ENCODE measurements at places on chromosomes 7 and 10.

GRCh38 chr10:3850999-3851937, 66.3 kb upstream of the KLF6 start:
- DNase-seq = no peak

- DNase-seq = no peak
Observed at GRCh38 chr10:12405342-12406320, 56.3 kb downstream of the CAMK1D start.

DNA sequence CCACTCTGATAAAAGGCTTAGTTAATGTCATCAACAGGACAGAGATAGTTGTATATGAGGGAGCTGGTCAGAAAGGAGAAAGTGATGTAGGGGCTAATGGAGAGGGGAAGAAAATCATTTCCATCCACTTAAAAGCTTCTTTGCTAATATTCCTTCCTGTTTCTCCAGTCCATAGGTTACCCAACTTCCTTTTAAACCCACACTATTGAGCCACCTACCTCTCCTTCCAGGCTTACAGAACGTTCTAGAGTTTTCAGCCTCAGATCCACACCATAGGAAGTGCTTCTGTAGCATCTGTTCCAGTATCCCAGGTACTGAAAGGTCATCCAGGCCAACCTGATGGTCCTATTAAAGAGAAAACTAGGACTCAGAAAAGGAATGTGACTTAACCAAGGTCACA, 28.2 kb downstream of the STRIP2 start:
- DNase-seq = no peak

DNA sequence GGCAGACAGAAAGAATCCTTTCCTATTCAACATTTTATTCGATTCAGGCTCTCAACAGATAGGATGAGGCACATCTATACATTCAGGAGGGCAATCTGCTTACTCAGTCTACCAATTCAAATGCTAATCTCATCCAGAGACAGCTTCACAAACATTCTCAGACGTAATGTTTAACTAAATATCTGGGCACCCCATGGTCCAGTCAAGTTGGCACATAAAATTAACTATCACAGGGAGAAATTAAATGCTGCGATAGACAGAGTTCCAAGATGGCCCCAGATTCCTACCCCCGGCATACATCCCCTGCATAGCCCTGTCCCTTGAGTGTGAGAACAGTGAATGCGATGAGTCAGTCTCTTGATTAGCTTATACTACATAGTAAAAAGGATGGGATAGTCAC, 184.3 kb downstream of the FGFR2 start:
- DNase-seq = no peak

- no peak for DNase-seq
Observed at GRCh38 chr10:129621693-129622092, 154.7 kb downstream of the MGMT start.

DNA sequence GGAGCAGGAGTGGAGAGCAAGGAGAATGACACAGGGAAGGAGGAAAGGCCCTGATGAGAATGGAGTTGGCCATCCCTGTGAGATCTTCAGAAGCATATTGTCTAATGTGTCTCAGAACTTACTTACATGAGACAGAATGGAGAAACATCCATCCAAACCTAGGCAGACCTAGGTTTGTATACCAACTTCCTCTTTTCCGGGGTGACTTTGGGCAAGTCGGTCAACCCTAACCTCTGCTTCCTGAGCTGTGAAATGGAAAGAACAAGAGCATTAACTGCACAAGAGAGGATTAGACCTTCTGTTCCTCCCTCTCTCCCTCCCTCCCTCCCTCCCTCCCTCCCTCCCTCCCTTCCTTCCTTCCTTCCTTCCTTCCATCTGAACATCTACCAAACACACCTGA, 4.5 kb downstream of the GHRHR start:
- no peak for DNase-seq

GRCh38 chr7:91267171-91267955, 3.1 kb downstream of the FZD1 start:
- DNase-seq = no peak

- DNase-seq = no peak
Observed at GRCh38 chr10:50512214-50512595, 111.6 kb downstream of the SGMS1 start.

DNA sequence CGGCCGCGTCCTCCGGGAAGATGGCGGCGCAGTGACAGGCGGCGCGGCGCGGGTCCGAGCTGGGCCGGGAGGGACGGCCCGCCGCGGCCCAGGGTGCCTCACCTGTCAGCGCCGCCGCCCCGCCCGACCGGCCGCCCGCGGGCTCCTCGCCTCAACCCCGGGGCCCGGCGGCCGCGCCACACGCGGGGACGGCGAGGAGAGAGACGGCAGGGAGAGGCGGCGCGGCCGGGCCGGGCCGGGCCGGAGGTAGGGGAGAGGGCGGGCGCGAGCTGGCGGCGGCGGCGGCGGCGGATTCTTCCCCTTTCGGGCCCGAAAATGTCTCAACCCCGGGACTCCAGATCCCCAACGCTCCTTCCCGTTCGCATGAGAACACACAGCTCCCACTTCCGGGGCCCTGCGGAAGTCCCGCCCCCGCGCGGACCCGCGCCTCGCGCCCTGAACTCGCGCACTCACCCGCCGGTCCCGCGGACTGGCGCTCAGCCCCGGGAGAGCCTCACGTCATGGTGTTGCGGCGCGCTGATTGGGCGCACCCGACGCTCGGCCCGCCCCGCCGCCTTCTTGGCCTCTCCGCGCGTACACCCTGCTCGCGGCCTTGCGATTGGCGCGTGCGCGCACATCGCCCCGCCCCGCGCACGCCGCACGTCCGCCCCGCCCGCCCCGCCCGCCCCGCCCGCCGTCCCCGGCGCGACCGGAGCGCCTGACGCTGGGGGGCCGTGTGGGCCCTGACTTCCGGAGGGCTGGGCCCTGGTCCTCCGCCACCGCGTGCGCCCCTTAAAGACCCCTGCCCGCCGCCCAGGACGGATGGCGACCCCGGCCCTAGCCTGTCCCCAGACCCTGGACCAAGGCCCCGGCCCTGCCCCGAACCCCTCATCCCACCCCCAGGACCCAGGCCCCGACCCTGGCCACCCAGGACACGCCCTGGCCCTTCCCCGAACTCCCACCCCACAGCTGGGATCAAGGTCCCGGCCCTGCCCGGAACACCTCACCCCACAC, at the start of gene LARP4B:
Gene LARP4B, minus strand, starts transcription at position 380 of the 993 bp plus-strand sequence. CDS start 45,984 bp downstream, outside the sequence.
- peak; percentile 92 for DNase-seq

DNA sequence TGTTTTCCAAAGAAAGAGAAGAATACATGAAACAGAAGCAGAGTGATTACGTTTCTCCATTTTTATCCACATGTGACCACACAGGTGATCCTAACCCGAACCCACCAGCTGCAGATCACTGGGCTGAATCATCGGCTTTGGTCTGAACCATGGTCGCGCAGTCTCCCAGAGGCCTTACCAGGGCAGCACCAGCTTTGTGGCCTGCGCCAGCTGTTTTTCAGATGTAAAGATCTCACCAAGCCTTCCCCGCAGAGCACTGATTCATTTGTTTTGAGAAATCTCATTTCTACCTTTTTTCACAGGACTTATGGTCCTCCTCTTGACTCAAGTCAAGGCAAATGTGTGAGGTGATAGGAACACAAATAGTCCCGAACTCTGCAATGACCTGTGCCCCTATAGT, 207.0 kb upstream of the PPP2R2D start:
- no peak for DNase-seq

- no peak for DNase-seq
Observed at GRCh38 chr7:1650363-1651030, 19.6 kb upstream of the ELFN1 start.

- DNase-seq = no peak
Observed at GRCh38 chr10:43231523-43232078, 35.3 kb downstream of the RASGEF1A start.

GRCh38 chr7:131000873-131001272, 266.9 kb upstream of the KLF14 start:
- no peak for DNase-seq

GRCh38 chr10:17029581-17030271, 99.9 kb downstream of the CUBN start:
- DNase-seq = peak; percentile 81

GRCh38 chr7:95199779-95200558, 124.4 kb downstream of the PON1 start:
- DNase-seq = no peak

GRCh38 chr7:37289367-37289766, 159.3 kb downstream of the ELMO1 start:
- DNase-seq = no peak

DNA sequence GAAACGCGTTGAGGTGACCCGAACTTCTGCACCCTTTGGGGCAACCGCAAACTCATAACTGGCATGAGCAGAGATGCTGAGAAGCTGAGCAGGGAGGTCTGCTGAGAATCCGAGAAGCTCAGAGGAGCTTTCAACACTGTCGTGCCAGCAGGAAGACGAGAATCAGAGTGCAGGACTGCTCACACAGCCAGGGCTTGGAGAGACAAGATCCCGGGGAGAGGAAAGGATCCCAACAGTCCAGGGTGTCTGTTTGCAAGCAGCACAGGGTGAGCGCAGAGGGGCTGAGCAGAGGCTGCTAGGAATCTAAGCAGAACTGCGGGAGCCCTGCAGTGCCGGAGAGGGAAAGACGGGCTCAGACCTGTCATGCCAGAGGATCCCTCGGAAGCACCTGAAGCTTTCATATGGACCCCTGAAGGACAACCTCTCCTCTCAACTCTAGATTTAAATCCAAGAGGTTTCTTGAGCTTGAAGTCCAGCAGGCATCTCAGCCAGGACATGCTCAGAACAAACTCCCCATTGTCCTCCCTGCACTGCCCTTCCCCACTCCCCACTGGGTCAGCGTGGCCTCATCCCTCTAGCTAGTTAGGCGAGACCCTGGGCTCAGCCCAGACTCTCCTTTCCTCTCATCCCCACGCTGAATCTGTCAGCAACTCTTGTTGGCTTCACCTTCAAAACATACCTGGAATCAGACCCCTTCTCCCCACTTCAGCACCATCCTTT, 40.7 kb downstream of the FOXL3 start:
- no peak for DNase-seq

GRCh38 chr7:64515330-64515729, 47.5 kb downstream of the ZNF680 start:
- DNase-seq = no peak

DNA sequence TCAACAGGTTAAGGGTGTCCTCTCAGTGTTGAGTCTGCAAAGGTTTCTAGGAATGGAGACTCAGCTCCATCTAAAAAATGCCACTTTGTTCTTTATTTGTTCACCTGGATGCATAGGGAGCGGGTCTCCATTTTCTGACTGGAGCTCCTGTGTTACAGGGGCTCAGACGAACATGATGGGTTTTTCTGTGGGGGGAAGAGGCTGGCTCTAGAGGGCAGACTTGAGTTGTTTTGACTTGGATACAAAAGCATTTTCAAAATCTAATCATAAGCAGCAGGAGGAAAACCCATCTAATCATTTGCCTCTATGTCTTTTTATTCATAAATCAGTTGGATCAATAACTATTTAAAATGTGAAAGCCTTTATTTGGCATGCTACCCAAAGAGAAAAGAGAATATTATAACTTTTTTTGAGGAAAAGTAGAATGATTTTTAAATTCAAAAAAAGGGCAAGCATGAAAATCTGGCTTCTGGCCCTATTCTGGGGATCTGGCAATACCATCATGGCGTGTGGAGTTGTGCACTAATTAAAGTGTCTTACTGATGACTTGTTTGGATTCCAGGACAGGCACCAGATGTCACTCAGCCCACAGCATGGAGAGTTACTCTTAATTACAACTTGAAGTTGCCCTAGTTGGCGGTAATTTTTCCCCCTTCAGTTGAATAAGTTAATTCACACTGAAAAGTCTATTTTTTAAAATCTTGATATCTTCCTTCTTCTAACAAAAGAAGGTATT, 594.9 kb downstream of the REEP3 start:
- no peak for DNase-seq

DNA sequence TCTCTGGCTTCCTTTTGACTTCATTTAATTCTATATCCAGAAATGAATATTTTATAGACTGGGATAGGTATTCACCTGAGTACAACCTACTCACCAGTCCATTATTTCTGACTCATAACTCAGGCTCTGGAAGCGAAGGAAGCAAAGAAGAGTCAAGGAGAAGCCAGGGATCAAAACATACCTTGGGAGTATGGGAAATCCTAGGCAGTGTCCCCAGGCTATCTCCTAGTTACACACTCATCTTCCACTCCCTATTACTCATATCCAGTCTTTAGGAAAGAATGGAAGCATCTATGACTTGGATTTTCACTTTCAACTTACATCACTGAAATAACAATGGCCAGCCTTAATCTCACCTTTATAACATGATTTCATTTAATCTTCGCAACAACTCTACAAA, 40.9 kb upstream of the ELAPOR2 start:
- no peak for DNase-seq

DNA sequence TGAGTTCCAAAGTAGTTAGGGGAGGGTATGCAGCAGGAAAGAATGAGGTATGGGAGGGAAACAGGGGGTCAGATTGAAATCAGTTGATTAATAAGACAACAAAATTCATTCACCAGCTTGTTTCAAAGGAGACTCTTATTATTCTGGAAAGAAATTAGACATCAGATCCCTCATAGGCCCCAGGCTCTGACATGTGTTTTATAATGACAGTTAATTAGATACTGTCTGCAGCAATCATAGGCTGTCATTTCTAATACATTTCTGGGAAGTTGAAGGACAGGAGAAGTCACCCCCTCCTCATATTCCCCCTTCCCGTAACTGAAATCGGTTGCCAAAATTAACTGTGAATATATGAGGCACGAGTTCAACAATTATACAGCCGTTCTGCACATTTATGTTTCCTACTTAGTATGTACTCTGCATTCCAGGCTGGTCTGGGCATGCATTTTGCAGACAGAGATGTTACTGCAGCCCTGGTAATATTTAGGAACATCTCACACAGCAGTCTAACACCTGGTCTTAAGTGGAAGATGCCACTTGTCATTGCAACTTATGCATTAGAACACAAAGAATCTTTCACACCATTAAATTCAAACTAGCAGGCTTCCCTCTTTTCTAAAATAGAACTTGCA, 355.2 kb upstream of the LRGUK start:
- DNase-seq = no peak

- DNase-seq = no peak
Observed at GRCh38 chr10:77318739-77319138, 318.9 kb downstream of the KCNMA1 start.

DNA sequence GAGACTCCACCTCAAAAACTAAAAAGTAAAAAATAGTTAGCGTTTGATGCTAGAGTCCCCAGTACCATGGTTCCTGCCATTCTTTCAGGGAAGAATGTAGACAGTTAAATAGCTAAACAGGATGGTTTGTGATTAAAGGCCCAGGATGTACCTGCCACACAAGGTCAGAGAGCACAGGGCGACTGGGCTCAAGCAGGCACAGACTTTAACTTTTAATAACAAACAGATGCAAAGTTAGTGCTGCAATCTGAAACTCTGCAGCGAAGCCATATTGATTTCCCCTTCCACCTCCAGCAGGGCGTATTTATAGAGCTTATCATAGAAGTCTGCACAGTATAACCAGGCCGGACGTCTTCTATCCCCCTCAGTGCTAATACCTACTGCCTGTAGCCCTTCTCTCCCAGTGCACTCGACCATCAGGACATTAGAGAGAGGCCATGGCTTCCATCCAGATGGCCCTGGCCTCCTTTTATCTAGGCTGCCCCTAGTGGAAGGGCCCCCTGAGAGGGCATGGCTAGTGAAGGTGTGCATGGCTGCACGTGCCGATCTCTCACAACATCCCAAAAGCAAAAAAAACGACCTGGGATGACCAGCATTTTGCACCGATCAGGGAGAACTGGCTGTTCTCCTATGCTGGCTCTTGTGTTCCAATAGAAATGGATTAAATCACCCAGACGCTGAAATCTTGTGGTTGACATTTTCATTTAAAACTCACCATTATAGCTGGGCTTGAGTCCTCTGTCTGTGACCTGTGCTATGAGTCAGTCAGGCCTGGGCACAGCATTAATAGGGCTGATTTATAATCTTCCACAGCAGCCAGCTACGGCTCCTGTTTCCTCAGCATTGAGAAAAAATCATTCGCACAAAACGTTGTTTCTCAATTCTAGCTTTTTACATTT, 7.6 kb upstream of the BAG3 start:
- no peak for DNase-seq

All from stimulated activated CD4-positive, alpha-beta T cell treated with anti-CD3 and anti-CD28 coated beads, Interleukin-15, amount 100 ng/mL, for 48 hours (primary cell).